Cardiac ventricle fibroblast (primary cell): ENCODE measurements at places on chromosomes 5 and 9. TPM values are rescaled to one million over a fixed set of nuclear protein-coding genes. Genes with fewer than 3 reads are reported as not detected.

Gene ACTBL2
- not detected in 2 replicates for total RNA-seq

Gene FCN2
- not detected in 2 replicates for total RNA-seq

Gene ARHGEF28
- 1.2 and 6.0 TPM in 2 replicates for total RNA-seq

Gene TMC1
- total RNA-seq, result not detected in 2 replicates

Gene FAM219A
- total RNA-seq, result 5.4 and 6.7 TPM in 2 replicates

Gene ISL1
- not detected in 2 replicates for total RNA-seq

Gene MARVELD2
- total RNA-seq, result 0.24 TPM in 1 of 2 replicates, not detected in the other

Gene MEGF10
- total RNA-seq, result 0.05 and 0.69 TPM in 2 replicates

Gene OR1J2
- total RNA-seq, result not detected in 2 replicates

Gene CD14
- total RNA-seq, result 0.15 and 1.3 TPM in 2 replicates

Gene C9orf50
- 0.12 TPM in 1 of 2 replicates, not detected in the other for total RNA-seq

Gene PCDHGB3
- 3.2 and 3.8 TPM in 2 replicates for total RNA-seq

Gene HRCT1
- 2.4 and 2.6 TPM in 2 replicates for total RNA-seq

Gene GFPT2
- total RNA-seq, result 81.7 and 98.0 TPM in 2 replicates

Gene TPM2
- 721 and 812 TPM in 2 replicates for total RNA-seq

Gene SOHLH1
- total RNA-seq, result not detected in 2 replicates

Gene CD72
- 2.1 and 3.3 TPM in 2 replicates for total RNA-seq

Gene DBH
- not detected in 2 replicates for total RNA-seq
